Stimulated activated CD8-positive, alpha-beta memory T cell treated with anti-CD3 and anti-CD28 coated beads, Interleukin-4, amount 100 ng/mL, for 1 hour (primary cell): ENCODE measurements at places on chromosomes 13 and 19.

- no peak for DNase-seq
Observed at GRCh38 chr13:102233566-102234208, 168.2 kb downstream of the FGF14 start.

GRCh38 chr13:110973007-110973700 is 58.3 kb upstream of the ANKRD10 start:
- DNase-seq: no peak

- DNase-seq: no peak
Observed at GRCh38 chr13:99227909-99228688, 27.4 kb downstream of the UBAC2 start.

DNA sequence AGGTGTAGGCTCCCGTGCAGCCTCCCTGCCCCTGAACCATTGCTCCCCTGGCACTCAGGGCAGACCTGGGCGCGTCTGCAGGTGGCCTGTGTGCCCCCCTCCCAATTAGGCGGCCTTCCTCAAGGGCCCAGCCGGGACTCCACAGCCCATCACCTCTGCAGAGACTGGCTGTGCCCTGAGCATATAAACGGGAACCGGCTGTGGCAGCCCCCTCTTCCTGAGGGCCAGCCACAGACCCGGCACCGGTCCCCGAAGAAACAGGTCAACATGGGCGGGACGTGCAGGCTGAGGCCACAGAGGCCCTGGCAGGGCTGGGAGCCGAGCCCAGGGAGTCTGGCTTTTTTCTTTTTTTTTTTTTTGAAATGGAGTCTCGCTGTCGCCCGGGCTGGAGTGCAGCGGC is 12.0 kb downstream of the PIAS4 start:
- no peak for DNase-seq

DNA sequence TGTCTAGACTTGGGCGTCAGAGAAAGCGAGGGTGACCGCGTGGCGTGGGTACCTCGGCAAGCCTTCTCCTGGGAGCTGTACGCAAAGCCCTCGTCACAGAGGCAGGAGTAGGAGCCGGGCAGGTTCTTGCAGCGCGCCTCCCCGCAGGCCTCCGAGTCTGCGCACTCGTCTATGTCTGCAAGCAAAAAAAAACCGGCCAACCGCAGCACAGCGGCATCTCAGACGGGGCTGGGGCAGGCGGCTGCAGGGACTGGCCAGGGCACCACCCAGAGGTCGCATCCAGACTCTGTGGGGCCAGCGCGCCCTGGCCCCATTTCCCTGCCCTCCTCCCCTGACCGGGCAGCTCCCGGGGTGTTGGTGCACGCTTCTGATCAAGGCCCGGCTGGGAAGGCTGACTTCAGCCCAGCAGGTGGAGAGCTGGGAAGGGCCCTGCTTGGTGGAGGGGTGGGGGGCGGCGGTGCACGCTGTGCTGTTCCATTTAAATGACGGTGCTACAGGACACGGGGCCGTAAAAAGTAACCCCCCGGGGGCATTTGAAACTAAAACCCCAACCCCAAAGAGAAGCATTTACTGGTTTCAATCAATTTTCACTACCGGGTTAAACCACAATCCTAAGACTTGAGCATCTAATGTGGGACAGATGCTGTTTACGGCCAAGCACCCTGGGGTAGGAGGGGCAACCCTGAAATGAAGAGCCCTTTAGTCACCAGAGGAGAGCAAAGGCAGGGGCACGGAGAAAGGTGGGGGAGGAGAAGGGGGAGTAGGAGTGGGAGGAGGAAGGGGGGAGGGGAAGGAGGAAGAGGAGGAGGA is 28.2 kb downstream of the GAS6 start:
- DNase-seq: no peak

GRCh38 chr19:35553385-35554000 is 8.1 kb downstream of the TMEM147 start:
- no peak for DNase-seq

DNA sequence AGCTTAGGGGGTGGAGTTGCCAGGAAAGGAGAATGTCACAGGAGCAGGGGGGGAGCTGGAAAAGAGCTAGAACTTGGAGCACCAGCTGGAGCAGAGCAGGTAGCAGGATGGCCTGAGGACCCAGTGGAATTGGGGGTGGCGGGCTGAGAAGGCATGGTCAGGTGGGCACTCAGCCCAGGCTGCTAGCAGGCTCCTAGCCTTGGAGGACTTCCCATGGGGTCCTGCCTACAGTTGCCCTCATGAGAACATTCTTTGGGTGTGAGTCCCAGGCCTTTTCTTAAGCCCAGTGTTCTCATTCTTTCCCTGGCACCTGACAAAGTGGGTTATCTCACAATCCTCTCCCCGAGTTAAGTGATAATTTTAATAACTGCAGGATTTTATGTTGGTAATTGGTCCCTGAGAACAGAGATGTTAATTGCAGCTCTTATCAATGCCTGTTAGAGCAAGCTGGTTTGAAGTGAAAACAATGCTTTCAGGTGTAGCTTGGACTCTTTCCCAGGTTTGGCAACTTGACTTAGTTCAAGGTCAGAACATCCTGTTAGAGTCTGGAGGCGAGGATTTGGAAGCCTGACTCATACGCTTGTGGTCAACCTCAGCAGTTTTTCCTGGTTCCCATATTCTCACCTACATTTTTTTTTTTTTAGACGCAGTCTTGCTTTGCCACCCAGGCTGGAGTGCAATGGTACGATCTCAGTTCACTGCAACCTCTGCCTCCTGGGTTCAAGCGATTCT is 18.1 kb upstream of the OLFM4 start:
- DNase-seq: no peak

DNA sequence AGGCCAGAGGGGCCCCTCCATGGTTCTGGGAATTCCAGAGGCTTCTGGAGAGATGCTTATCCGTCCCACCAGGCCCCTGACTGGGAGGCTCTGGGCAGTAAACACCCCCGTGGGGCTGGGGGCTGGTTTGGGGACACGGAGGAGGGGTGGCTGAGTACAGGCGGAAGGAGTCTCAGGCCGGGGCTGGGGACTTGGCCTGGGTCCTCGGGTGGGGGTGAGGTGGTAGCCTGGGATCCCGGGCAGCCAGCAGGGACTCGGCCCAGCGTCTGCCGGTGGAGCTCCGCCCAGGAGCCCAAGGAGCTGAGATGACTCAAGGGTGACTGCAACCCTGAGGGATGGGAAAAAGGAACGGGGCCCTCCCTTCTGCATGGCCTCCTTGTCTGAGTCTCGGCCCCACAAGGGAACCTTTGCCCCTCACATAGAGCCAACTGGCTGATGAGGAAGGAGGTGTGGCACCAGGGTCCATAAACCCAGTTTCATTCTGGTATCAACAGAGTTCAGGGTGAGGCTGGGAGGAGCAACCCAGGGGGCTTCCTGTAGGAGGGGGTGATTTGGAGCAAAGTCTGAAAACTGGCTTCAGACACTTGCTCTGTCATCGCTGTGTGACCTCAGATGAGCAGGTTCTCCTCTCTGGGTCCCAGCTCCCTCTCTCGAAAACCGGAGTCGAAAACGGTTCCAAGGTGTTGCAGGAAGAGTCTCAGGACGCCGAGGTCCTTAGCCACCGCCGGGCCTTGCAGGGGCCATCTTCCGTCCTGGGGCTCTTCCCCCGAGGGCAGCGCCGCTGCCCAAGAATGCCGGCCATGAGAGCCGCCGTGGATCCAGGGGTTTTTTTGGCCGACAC is 809 bp downstream of the MISP start:
- no peak for DNase-seq

- no peak for DNase-seq
Observed at GRCh38 chr19:15300533-15301197, 31.7 kb downstream of the BRD4 start.

- no peak for DNase-seq
Observed at GRCh38 chr13:41028051-41028450, 8.9 kb upstream of the ELF1 start.
